Psoas muscle (tissue), 8 donors: ENCODE measurements at places on chromosomes 2 and 18.
A peak's percentile ranks its signal among the peaks of the same experiment; 100 is the strongest.

- DNase-seq, result no peak
Measured at GRCh38 chr2:185628985-185629384, 109.6 kb upstream of the FSIP2 start.

- DNase-seq, result no peak
Measured at GRCh38 chr2:200408428-200409316, 101.2 kb downstream of the KCTD18 start.

- no peak for DNase-seq
Measured at GRCh38 chr2:167069855-167070254, 181.6 kb downstream of the XIRP2 start.

DNA sequence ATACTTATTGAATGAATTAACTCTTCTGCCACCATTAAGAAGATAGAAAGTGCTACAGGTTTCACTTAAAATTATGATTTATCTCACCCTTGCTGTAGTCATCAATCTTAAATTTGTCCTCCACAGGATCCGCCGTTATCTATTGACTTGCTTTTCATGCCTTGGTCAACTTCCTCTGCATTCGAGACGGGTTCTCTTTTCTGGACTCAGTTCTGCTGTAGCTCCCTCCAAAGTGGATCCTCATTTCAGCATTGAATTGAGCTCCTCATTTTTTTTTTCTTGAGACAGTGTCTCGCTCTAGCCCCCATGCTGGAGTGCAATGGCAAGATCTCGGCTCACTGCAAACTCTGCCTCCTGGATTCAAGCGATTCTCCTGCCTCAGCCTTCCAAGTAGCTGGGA lies 27.6 kb downstream of the INPP5D start:
- no peak for DNase-seq

DNA sequence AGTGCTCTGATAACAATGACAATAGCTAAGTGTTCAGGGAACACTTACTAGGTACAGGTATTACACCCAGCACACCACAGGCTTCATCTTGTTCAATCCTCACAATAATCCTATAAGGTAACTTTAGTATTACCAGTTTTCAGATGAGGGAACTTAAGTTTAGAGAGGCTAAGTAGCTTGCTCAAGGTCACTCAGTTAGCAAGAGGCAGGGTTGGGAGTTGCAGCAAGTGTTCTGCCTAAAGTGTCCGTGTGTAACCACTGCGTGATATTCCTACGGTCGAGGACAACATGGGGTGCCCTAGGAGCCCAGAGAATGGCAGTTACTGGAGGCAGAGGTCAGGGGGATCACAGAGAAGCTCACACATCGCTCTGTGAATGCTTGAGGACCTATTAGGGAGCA lies 30.2 kb upstream of the EGR4 start:
- no peak for DNase-seq

- no peak for DNase-seq
Measured at GRCh38 chr18:23828426-23828825, 139.2 kb downstream of the LAMA3 start.

- no peak for DNase-seq
Measured at GRCh38 chr2:45049569-45050336, 40.5 kb upstream of the SIX2 start.

GRCh38 chr2:18066066-18066465 lies 187.6 kb downstream of the KCNS3 start:
- DNase-seq, result no peak

GRCh38 chr2:110973262-110973661 lies 147.5 kb upstream of the BCL2L11 start:
- DNase-seq, result no peak

DNA sequence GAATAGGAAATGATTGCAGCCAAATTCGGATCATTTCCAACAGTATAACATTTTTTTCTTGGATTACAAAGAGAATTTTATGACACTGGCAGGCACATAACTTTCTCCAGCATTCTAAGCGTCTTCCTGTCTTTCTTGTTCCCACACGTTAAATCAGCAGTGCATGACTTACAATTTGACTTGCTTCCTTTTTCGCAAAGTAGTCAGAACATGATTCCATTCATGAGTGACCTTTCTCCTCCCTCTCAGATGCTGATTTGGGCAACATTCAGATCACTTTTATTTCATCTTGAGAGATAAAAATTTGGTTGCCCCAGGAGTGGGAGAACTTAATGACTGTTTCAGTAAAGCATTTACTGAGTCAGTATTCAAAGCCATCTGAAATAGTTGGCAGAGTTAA lies 858.7 kb upstream of the ACVR2A start:
- no peak for DNase-seq

- no peak for DNase-seq
Measured at GRCh38 chr2:144986691-144987090, 466.8 kb upstream of the ZEB2 start.

DNA sequence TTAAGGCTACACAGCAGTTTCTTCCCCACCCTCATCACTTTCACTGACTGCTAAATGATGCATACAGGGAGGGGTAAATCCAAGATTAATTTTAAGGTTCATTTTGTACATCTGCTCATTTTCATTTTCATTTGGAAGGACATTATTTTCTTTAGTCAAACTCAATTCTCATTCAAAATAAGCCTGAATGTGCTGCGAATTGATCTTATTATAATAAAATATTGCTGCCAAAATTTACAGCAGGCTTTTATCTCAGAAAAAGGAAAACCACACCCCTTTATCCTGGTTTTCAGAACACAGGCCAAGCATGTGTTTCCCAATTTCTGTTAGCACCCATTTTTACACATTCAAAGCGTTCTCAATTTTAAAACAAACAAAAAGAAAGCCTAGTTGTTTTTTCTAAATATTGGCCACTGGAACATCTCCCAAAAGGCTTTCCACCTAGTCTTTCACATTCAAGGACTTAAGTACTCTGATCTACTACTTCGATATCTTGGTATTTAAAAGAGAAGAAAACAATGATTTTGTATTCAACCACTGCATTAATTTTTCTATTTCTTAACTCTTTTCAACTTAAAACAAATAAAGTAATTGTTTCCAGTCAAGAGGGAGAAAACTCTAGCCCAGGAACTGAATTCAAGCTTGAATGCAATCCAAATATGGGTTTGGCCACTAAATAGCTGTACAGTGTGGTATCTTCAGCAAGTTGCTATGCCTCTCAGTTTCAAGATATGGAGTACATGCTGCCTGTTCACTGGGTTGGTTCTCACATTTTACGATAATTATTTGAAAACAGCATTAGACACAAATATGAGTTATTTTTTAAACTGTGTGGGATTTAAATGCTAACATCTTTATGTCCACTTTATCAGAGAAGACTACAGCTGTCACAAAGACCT lies 52.5 kb downstream of the CDH2 start:
- no peak for DNase-seq

- peak; percentile 56 for DNase-seq
Measured at GRCh38 chr2:241804326-241805229, 4.4 kb upstream of the NEU4 start.

DNA sequence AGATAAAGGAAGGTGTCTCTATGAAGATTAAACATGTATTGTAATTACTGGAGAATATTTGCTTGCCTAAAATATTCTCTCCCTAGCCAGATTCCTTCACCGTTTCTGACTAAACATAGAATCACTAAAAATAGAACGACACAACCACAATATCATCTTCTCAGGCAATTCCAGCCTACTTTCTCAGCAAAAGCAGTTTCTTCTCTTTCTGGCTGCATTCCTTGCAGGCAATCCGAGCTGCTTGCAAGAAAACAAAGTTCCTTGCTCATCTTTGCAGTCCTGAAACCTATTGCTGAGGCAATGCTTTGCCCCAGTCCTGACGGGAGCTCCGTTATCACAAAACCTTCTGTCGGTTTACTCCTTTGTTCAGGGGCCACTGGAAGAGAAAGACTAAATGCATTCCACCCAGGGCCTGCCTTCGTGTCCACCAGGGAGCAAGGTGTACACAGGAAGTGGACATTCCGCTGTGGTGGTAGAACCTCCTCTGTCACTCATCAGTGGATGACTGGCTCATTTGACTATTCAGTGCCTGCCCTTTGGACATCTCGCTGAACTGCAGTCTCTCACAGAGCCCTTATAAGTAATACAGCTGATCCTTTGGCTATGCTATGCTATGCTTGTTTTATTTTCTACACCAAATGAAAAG lies 239.2 kb upstream of the DOK6 start:
- DNase-seq, result no peak

DNA sequence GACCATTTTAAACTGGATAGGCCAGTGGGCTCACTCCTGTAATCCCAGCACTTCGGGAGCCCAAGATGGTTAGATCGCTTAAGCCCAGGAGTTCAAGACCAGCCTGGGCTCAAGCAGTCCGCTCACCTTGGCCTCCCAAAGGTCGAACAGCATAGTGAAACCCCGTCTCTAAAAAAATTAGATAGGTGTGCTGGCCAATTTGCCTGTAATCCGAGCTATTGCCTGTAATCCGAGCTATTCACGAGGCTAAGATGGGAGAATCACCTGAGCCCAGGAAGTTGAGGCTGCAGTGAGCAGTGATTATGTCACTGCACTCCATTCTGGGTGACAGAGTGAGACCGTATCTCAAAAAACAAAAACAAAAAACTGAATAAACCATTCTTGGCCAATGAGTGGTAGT lies 52.6 kb upstream of the EMILIN2 start:
- no peak for DNase-seq

DNA sequence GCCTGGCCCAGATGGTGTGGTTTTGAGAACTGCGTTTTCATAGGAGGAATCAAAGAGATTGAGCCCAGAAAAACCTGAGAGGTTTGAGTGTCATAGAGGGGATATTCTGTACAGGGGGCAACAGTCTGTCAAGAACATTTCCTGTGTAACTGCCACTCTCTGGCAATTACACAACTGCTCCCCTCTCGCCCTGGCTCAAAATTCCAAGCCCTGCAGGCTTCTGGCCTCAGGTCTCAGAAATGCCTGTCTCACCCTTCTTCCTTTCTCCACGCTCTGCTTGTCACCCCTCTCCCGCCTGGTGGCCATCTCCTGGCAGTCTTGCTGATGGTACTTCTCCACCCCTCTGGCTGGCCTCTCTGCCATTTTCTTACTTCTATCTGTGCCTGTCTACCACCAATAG lies 4.0 kb downstream of the VAMP5 start:
- DNase-seq, result no peak

- DNase-seq, result no peak
Measured at GRCh38 chr2:44167311-44167907, 1.3 kb upstream of the PPM1B start.

- DNase-seq, result no peak
Measured at GRCh38 chr2:56476509-56477071, 292.8 kb downstream of the CCDC85A start.

DNA sequence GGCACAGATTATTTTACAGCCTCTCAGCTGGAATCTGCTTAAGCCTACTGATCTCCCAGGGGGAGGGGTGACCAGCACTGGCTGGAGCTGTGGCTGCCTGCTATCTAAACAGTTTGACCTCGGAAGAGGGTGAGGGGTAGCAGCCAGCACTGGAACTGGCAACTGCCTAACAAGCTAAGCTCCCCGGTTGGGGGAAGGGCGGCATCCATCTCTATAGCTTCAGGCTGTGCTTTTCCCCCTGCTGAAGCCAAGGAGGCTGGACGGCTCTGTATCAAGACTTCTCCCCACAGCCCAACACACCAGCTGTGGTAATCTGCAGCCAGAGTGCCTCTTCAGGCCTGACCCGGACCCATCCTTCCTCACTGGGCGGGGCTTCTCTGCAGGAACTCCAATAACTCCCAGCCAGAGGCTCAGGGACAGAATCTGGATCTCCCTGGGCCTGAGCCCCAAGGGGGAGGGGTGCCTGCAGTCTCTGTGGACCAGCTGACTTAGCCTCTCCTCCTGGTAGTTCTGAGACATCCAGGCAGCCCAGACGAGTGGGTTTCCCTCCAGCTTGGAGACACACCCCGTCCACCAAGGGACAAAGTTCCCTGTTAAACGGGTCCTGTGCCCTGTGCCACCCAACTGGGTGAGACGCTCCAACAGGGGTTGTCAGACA lies 560.2 kb downstream of the LRP1B start:
- no peak for DNase-seq

DNA sequence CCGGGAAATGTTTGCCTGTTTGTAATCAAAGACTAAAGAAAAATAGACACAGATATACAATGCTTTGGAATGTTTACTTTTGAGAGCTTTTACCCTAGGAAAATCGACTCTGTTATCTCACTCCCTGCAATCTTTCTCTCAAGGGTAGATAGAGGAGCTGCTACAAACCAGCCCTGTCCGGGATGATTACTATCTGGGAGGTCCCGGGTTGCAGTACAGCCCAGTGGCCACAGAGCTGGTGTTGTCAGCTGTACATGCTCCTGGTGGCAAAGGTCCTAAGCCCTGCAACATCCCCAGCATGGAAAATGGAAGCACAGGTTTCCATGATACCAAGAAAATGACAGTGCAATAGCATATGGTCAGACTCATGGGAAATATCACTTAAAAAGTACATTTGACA lies 570.5 kb upstream of the SOX11 start:
- DNase-seq, result no peak

DNA sequence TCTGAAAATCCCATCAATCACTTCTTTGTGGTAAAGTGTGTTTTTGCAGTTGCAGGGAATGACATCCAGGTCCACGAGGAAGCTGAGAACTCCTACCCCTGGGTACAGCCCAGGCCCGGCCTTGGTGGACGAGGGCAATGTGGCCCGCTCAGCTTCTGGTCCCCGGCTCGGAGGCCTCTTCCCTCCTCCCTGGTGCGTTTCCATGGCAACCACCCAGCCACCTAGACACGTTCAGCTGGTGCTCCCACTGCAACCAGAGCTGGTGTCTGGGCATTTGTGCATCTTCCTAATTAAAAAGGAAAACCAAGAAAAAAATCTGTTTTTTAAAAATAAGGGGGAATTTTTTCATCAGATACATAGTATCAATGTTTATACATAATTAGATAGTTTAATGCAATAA lies 603.6 kb upstream of the SALL3 start:
- no peak for DNase-seq

- DNase-seq, result no peak
Measured at GRCh38 chr18:49563130-49563540, 1.3 kb downstream of the LIPG start.

DNA sequence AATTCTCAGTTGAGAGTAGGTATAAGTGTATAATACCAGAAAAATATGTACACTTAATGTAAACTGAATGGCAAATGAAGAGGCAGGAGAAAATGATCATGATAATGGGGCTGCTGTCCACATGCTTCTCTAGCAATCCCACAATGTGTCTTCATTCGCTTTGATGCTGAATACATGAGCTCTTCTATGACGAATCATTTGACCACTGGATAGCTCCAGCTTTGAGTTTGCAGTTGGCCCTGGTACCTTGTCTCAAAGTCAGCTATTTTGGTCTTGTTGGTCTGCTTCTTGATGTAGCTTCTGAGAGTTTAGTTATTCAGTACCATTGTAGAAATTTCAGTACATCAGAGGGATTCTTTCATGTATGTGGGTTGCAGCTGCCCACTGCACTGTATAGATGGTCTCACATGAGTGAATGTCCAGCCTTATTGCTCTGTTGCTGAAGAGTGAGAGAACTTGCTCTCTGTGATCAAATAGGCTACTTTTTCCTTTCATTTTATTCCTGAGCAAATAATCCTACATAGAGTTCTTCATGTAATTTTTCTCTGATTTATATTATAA lies 105.1 kb downstream of the TTC27 start:
- DNase-seq, result no peak

- DNase-seq, result no peak
Measured at GRCh38 chr18:47790036-47790435, 140.4 kb downstream of the SMAD2 start.
